ENCODE measurements at places on chromosomes 1 and 21.

GRCh38 chr1:206506405-206507283, 687 bp upstream of the RASSF5 start:
- DNase-seq: no peak

DNA sequence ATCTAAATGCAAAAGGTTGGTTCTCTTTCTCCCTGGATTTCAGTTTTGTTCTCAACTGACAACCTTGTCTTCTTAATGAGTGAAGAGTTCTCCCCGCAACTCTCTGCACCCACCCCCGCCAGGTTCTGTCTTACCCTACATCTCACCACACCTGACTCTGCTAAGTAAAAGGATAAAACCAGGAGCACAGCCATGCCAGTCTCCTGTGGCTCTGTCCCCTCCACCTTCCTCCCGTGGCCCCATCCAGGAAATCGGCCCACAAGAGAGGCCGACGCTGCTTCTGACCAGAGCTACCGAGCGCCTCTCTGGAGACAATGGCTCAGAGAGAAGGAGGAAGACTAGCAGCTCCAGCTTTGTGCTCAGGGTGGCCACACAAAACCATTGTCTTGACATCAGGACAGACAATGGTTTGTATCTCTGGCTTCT, 72.2 kb downstream of the PLEKHA6 start:
- no peak for DNase-seq

DNA sequence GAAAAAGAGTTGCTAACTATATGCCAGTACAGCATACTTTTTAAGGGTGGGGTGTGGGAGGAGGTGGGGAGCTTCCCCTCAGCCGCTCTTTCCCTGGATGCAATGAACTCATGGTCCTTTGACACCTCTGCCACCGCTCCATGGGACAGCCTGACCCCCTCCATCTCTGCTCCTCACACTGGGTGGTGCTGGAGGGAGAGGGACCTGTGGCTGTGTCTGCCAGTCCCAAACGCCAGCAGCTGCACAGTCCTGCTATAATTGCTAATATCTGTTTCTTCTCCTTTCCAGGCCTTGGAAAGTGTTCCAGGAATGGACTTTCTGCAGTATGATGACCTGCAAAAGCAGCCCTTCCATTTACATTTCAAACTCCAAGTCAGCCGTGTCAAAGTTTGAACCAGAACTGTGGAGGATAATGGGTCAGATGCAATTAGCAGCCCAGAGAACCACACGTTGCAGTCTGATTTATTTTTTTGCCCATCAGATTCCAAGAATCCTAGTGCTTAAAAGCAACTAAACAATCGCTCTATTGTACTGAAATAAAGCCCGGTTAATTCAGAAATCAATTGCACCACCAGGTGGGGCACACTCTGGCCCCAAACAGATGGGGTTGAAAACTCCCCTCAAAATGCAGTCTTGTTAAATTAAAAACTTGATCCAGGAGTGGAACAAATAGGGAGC, 160.7 kb upstream of the LMO4 start:
- DNase-seq: no peak

DNA sequence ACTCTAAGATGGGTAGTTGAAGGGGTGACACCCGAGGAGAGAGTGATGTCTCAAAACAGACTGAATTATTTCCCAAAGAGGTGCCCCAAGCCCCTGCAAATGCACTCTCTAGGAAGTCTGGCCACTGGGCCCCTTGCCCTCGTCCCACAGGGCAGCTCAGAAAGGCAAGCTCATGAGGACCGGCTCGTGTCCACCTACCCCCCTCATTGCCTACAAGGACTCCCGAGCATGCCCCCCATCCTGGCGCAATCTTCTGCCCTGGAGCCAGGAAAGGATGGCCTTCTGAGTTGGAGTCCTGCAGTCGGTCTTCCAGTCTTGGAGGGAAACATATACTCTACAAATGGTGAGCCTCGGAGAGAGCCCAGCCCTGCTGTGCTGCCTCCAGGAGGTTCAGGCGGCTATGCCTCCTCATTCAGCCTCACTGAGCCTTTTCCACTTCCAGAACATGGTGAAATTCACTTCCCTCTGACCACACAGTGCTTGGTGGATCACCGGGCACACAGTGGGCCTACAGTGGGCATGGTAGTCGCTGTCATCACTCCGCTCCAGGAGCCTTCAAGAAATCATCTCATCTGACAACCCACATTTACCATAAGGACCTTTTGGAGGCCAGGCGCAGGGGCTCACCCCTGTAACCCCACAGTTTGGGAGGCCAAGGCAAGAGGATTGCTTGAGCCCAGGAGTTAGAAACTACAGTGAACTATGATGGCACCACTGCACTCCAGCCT, 5.8 kb upstream of the WNT3A start:
- no peak for DNase-seq

Data from neural crest cell (in vitro differentiated cells).